ENCODE measurements at places on chromosomes 2 and 18.

- DNase-seq = no peak
Observed at GRCh38 chr2:196334710-196335109, 163.3 kb upstream of the STK17B start.

DNA sequence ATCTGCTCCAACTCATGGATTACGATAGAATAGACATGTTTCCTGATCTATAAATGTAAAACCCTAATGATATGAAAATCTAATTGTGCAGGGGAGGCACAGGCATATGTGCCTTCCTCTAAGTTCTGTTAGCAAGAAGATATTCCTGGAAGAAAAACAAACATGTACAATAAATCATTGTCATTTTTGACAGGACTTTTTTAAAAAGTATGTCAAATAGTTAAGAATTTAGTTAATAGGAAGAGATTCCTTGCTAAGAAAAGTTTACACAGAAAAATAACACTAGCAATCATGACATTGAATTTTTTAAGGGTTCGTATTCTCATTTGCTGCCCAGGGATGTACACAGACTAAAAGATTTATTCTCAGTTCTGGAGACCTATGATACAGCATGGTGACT is 15.3 kb upstream of the CREB1 start:
- no peak for DNase-seq

DNA sequence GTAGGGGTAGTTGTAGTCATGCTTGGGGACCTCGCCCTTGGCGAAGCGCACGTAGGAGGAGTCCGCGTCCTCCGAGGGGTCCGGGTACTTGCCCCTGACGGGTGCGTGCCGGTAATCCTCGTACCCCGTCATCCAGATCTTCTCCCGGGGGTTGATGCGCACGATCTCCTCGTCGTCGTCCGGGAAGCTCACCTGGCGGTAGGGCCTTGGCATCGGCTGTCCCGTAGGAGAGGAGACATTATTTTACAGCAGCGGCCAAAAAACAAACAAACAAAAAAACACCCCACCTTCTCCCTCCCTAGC is 86.3 kb downstream of the ACTR2 start:
- DNase-seq = no peak

GRCh38 chr2:9753665-9754531 is 89.4 kb upstream of the TAF1B start:
- DNase-seq = no peak

DNA sequence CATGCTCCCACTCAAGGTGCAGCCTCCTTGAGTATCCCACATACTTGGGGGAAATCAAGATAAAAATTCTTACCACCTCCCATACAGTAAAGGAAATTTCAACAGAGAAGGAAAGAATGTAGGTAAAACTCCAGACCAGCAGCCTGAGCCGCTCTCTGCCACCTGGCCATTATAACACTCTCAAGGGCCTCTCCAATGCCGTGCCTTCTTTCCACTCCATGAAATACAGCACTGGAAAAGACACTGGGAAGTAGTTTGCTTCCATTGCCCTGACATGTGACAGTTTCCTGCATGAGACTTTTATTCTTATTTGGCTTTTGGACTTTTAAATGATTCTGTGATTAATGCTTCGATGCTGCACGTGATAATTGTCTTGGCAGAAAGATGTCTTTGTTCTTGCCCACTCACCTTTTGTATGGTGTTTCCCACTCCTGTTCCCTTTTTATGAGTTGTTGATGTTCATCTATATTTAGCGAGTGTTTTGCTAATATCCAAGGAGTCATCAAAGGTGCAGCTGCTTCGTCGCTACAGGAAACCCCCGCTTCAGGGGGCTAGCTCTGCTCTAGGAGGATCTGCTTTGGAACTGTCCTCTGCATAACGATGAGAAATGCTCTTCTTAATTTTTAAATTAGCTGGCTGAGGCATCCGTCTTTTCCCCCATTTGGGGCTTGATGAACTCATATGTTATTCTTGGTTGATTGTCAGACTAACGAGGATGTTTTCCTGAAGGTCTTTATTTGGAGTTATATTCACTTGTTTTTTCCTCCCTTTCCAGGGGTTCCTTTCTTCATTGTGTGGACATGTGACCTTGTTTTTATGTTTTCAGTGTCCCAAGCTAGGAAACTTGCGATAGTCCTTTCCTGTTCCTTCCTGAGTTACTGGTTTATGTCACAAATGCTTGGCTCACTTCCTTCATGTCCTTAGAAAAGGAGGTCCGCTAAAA is 179.4 kb downstream of the TXNL1 start:
- no peak for DNase-seq

DNA sequence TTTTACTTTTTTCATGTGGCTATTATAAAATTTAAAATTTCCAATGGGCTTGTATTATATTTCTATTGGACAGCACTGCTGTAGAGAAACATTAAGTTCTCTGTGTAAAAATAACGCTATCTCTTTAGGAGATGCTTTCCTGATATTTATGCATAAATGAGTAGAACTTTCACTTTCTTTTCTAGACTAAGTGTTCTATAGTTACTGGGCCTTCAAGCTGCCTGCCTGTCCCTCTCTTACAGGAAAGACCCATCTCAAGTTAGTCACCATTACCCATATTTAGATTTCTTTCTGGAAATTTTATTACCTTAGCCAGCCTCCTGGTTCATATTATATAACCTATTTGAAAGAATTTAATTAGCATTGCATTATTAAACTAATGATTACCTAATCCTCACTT is 4.8 kb downstream of the ITGA4 start:
- peak; percentile 17 for DNase-seq

GRCh38 chr2:29576231-29576630 is 345.2 kb downstream of the ALK start:
- DNase-seq = no peak

DNA sequence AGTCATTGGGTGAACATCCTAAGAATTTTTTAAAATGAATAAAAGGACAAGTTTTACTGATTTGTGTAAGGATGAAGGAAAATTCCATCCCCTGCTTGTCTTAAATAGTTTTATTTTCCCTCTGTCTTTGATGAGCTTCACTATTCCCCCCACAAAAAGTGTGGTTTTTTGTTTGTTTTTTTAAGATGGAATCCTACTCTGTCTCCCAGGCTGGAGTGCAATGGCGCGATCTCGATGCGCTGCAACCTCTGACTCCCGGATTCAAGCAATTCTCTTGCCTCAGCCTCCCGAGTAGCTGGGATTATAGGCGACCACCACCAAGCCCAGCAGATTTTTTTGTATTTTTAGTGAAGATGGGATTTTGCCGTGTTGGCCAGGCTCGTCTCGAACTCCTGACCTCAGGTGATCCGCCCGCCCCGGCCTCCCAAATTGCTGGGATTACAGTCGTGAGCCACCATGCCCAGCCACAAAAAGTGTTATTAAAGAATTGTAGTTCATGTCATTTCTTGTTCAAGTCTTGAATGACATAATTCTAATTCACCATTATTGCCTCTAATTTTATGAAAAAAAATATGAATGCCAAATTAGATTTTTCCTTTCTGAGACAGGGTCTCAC is 91.7 kb downstream of the AGPS start:
- no peak for DNase-seq

- no peak for DNase-seq
Observed at GRCh38 chr2:235598532-235599531, 105.0 kb downstream of the AGAP1 start.

GRCh38 chr2:108637304-108637669 is 82.0 kb upstream of the RANBP2 start:
- DNase-seq = no peak

GRCh38 chr18:79582978-79583377 is 96.6 kb upstream of the CTDP1 start:
- no peak for DNase-seq

- no peak for DNase-seq
Observed at GRCh38 chr2:236397681-236398080, 133.5 kb upstream of the ASB18 start.

DNA sequence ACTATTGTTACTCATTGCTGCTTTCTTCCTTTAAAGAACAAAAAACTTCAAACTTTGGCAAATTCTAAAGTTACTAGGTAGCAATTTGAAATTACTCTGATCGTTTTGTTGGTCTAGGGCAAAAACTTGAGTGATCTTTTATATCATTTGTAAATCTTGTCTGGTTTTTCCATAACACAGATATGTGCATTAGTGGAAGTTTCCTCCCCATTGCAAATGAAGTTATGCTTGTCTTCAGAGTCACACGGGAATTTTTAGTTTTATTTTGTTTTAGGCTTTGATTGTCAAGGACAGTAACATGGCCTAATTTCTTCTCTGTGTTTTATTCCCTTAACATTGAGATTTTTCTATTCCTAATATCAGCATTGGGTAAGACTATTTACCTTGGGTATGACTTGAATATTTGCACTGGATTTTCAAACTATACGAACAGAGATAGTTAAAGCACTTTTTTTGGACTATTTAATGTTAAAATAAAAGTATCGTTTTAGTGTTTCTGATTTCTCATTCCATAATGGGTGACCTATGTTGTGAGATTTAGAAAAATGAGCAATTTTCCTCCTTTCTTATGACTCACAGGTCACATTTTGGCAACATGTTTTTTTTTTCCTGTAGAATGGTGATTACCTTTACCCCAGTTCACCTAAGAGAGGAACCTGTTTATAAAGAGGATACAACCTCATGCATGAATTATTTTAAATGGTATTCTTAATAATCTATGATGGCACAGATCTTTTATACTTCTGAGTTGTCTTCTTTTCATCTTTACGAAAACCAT is 65.0 kb downstream of the BABAM2 start:
- no peak for DNase-seq

DNA sequence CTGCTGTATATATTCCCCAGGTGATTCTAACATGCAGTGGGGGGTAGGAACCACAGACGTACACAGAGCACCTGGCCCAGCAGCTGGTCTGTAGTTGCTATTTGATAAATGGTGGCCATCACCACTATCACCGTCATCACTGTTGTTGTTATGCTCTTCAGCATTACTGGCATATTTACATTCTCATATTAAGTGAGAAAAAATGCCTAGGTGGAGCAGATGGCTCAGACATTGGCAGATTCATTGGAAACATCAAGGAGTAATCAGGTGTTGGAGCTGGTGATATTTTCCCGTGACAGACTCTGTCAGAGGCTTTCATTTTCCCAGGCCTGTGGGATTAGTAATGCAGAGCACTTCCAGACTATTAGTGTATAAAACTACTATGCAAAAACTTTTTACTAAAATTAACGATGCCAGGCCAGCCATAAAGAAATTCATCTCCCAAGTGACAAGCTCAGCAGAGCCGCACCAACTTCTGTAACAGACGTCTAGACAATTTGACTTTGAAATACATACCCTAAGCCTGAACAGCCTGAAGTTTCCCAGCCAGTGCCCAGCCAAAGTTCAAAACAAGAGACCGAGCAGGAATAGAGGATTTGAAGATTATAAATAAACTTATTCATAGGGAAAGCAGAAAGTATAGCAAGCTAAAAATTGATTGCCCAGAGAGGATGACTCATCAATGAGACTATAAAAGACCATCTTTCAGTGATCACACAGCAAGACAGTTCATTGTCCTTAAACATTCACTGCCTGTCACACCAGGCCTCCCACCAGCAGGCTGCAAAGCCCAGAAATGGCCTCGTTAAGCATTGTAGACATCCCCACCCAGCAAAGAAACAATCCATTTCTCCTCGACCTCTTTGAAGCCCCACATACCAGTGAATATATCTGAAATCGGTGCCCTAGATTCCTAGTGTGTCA is 247.4 kb upstream of the CHAC2 start:
- no peak for DNase-seq

- no peak for DNase-seq
Observed at GRCh38 chr18:55090564-55091188, 131.4 kb upstream of the CCDC68 start.

- DNase-seq = no peak
Observed at GRCh38 chr2:85921659-85922058, 32.9 kb upstream of the ST3GAL5 start.

DNA sequence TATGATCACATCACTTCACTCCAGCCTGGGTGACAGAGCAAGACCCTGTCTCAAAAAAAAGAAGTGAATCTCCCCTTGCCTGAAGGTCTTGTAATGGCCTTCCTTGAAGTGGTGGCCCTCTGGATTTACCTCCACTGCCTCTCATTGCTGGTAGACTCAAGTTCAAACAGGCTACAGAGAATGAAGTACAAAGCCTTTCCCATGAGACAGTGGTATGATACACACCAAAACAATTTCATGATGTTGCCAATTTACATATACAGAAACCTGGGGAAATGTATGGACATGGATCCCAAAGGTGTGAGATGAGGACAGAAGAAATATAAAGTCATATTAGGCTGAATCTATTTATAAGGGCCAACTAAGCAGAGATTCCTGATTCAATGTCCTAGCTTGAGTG is 4.8 kb upstream of the NOTO start:
- no peak for DNase-seq

- peak; percentile 18 for DNase-seq
Observed at GRCh38 chr2:231925303-231926179, 655 bp downstream of the NPPC start.

GRCh38 chr18:52227536-52227935 is 112.5 kb upstream of the DCC start:
- DNase-seq = no peak

- DNase-seq = no peak
Observed at GRCh38 chr18:37419315-37419714, 146.3 kb downstream of the CELF4 start.

DNA sequence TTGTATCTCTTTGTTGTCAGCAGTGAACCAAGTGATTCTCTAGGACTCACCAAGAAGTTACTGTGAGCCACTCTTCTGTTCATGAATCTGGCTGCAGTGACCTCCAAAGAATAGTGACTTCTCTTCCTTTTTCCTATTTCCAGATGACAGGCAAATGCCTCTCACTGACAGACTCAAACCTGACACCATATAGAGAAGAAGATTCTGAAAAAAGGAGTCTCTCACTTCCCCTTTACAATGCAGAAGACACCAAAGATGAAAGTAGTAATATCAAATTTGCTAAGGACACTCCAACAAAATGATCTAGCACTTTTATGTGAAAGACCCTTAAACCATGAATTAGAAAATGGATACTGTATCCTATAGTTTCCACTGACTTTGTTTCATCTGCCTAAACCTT is 44.4 kb upstream of the SETBP1 start:
- no peak for DNase-seq

DNA sequence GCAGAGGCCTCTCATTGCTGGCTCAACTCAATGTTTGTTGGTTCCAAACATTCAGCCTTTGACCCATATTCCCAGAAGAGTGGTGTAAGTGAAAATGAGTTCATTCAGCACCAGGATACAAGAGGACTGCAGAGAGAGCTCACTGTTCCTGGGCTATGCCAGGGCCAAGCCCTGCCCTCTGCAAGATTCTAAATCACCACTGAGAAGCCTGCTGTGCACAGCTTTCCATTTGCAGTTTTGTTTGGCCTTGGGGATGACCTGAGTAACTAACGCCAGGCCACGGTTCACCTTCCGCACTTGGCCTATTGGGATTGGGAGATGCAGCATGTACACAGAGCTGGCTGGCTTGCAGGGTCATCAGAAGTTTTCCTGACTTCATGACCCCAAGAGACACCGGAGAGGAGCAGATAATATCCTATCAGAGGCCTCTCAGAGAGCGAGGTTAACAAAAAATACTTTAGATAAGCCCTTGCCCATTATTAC is 12.6 kb downstream of the GKN1 start:
- DNase-seq = no peak

GRCh38 chr2:28594332-28595108 is 98.7 kb downstream of the PLB1 start:
- peak; percentile 88 for DNase-seq

Measured in stimulated activated naive CD4-positive, alpha-beta T cell (primary cell).